ENCODE measurements at places on chromosomes 4 and X.

- DNase-seq = no peak
These were observed 221.2 kb downstream of the MID1 start for GRCh38 chrX:10399043-10399741.

GRCh38 chrX:120271218-120271617 lies 20.6 kb downstream of the ZBTB33 start:
- DNase-seq = no peak

DNA sequence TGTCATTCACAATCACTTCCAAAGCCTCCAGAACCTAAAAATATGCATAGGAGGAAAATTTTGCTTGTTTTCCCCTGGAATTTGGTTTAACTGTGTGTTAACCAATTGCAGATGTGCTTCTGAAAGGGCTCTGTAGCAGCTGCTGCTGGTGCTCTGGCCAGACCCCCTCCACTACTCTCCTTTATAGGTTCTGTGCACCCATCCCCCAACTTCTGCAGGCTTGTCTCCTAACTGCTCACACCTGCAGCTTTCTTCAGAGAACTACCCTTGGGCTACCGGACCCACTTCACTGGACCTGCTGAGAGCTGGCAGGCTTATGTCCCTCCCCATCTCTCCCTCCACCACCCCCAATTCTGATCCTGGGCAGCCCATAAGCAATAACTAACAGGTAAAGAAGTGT lies 662.1 kb upstream of the DIPK2B start:
- no peak for DNase-seq

DNA sequence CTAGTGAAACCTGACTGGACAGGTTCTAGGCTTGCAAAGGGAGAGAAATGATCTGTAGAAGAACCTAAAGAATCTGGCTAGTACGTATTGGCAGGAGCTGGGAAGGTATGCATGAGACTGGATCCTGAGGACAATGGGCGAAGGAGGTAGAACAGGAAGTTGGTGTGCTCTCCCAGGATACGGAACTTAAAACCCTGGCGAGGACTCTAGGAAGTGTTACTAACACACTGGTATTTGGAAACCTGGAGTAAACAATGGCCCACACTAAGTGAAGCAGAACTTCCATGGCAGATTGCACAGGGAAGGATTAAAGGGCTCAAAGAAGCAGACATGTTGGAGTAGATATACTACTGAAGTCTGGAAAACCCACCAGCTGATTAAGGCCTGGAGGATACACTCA lies 9.1 kb downstream of the SYN1 start:
- DNase-seq = no peak

DNA sequence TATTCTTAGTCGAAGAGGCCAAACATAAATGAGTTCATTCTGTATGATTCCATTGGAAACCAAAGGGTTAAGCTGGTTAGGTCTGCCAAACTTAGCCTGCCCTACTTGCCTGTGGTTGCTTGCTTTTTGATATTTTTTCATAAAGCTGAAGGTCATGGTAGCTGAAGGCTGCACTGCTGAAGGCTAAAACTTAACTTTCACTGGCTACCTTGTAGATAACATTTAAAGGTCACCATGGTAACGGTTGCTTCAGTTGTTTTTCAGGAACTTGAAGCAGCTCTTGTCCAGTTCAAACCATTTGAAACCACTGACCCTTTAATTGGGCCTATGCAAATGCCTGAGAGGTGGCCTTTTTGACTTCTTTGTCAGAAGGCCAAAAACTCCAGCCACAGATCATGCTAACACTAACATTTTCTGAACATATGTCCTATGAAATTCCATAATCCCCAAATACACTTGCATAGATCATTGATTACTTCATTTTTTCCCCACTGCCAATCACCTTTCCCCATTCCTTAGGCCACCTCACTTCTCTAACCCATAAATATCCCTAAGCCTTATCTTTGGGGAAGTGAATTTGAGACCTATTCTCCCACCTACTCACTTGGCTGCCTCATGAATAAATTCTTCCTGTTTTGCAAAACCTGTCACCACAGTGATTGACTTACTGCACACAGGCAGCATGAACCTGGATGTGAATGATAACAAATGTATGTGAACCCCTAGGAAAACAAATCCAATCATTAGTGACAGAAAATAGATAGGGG lies 10.7 kb upstream of the SMIM10L2A start:
- DNase-seq = no peak

DNA sequence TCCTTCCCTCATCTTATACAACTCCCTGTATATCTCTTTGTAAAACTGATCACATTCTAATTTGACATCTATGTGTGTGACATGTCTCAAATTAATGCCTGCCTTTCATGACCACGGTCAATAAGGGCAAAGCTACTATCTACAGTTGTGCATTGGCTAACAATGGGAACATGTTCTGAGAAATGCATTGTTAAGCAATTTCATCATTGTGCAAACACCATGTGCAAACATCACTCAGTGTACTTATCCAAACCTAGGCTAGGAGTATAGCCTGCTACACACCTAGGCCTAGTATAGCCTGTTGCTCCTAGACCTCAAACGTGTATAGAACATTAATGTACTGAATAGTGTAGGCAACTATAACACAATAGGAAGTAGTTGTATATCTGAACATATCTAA lies 95.0 kb downstream of the BANK1 start:
- DNase-seq = no peak

GRCh38 chrX:135432881-135433521 lies 11.3 kb downstream of the SMIM10L2A start:
- DNase-seq = no peak
